Hippocampal formation (tissue), 2 donors: ENCODE measurements at places on chromosomes 12 and 14.

DNA sequence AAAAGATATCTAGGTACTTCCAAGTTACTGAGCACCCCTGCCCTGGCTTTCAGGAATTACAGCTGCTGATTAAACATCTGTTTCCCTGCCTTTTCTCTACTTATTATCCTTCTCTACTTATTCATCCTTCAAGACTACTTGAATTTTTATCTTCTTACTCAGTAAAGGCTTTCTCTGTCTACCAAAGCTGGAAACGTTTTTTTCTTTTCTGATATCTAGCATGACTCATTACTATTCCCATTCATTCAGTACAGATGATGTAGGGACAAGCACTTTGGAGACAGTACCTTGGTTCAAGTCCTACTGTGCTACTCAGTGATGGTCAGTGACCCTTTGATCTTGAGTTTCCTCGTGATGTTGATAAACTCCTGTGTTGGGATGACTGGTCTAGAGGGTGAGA is 848.7 kb downstream of the NRXN3 start:
- DNase-seq = no peak

- DNase-seq = no peak
Observed at GRCh38 chr12:98591209-98591608, 2.3 kb upstream of the SLC25A3 start.

DNA sequence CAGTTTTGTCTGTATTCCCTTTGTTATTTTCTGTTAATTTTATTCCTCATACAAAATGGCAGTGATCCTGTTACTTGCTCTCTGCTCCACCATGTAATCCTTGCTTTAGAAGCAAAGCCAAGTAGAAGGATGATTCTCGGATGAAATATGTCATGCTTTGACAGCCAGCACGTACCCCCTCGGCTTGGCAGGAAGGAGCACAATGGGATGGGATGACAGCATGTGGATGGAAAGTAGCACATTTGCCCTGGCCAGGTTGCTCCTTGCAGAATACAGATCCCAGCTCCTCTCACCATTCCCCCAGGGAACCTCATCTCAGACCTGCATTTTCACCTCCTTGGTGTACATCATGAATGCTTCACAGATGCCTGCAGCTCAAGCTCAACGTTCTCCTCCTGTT is 35.1 kb upstream of the ATF1 start:
- DNase-seq = no peak

GRCh38 chr12:9243999-9244649 is 35.9 kb upstream of the PZP start:
- no peak for DNase-seq

- no peak for DNase-seq
Observed at GRCh38 chr14:94334872-94335271, 11.7 kb upstream of the SERPINA6 start.

DNA sequence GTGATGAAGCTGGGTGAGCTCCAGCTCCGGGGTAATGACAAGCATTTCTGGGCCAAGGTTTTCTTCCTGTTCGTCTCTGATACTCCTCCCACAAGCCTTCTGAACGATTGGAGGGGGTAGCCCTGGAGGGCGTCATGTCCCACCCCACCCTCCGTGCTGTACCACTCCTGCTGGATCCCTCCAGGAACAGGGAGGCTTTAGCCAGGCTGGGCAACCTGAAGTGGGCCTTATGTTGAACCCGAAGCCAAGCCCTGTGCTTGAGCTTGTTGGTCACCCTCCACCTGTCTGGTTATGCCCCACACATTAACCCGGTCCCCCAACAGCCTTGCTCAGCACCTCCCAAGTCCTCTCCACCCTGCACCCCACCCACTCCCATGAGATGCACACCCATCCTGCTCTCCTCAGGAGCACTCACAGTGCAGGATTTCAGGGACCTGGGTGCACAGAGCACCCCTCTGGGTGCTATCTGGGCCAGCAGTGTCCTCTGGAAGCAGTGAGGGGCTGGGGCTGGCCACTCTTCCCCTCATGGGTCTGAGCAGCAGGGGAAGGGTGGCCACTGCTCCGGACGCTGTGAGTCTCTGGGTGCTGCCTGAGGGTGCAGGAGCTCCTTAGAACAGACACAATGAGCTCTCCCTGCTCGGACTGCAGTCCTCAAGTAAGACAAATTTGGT is 6.8 kb upstream of the KRT83 start:
- DNase-seq = no peak
